Fibroblast of villous mesenchyme (primary cell): ENCODE measurements at places on chromosomes 12 and 14. TPM values are rescaled to one million over a fixed set of nuclear protein-coding genes. Genes with fewer than 3 reads are reported as not detected.

PIWIL1 gene
- total RNA-seq, result not detected in 2 replicates

ACOT2 gene
- total RNA-seq, result 26.8 and 48.0 TPM in 2 replicates

FAM222A gene
- 0.32 and 0.43 TPM in 2 replicates for total RNA-seq

ENDOU gene
- total RNA-seq, result not detected in 2 replicates

INHBC gene
- under 0.01 TPM in 1 of 2 replicates, not detected in the other for total RNA-seq

FAM186B gene
- under 0.01 TPM in 2 replicates for total RNA-seq
